ENCODE measurements at places on chromosomes 1 and 21. TPM values are rescaled to one million over a fixed set of nuclear protein-coding genes. Genes with fewer than 3 reads are reported as not detected.

DNA sequence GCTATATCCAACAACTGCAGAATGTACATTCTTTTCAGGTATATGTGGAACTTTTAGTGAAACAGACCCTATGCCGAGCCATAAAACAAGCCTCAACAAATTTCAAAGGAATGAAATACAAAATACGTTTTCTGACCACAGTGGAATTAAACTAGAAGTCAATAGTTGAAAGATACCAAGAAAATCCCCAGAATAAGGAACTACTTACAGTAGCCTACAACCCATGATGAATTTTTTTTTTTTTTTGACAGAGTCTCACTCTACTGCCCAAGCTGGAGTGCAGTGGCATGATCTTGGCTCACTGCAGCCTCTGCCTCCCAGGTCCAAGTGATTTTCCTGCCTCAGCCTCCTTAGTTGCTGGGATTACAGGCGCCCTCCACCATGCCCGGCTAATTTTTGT, 83.4 kb downstream of the RUNX3 start:
- no peak for DNase-seq

DNA sequence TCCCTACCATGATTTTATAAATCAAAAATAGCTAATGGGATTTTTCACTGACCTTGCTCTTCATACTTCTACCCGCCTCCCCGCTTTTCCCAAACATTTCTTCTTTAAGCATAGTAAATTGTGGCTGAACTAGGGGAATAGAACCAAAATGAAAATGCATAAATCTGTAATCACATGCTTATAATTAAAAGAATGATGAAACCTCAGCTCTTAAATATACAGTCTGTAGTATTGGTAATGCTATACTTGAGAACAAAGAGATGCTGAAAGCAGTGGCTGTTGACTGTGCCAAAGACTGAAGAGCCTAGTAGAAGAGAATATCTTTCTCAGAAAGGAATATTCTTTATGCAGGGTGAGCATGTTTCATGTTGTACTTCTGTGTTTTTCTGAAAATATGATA, 249.1 kb downstream of the GREM2 start:
- DNase-seq, result no peak

DNA sequence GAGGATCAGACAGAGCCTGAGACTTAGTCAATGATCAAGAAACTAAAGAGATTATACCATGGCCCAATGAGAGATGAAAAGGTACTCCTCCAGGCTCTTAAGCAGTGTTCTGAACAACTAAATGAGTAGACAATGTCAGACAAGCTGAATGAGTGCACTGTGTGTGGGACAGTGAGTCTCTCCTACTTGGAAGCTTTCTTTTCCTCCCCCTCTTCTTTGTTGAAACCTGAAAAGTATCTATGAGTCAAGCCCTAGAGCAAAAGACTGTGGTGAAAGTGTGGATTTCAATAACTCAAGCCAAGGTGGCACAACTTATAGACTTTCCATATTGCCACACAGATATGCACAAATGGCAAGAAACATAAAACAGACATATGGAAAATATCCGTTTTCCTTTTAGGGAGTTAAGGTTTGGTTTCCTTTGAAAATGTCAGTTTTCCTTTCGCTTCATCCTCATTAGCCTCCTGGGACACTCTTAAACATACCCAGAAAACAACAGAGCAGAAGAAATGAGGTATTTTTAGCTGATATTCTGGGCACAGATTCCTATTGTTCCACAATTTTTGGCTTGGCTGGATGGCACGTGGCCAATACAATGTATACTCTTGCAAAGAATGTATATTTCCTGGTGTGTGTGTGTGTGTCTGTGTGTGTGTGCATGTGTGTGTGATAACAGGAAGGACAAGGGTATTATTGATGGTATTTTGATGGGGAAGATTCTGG, 96.6 kb downstream of the LMX1A start:
- DNase-seq, result no peak

GRCh38 chr1:156492013-156492590, 8.5 kb downstream of the MEF2D start:
- DNase-seq, result no peak

DNA sequence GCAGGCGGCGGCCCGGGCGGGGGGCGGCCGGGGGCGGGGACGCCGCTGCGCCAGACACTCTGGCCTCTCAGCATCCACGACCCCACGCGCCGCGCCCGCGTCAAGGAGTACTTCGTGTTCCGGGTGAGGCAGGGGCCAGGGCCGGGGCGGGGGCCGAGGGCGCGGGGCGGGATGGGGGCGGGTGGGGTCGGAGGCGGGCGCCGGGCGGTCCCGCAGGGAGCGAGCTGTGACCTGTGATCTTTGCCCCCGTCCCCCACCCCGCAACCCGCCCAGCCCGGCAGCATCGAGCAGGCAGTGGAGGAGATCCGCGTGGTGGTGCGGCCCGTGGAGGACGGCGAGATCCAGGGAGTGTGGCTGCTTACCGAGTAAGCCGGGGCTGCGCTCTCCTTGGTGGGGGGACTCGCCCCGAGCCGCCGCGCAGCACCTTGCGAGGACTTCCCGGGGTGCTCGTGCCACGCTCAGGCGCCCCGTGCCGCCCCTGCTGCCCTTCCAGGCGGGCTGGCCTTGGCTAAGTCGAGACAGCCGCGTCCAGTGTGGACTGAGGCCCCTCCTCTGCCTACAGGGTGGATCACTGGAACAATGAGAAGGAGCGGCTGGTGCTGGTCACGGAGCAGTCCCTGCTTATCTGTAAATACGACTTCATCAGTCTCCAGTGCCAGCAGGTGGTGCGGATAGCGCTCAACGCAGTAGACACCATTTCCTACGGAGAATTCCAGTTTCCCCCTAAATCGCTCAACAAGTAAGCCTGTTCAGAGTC, 514 bp downstream of the TPRG1L start:
- DNase-seq, result no peak

DNA sequence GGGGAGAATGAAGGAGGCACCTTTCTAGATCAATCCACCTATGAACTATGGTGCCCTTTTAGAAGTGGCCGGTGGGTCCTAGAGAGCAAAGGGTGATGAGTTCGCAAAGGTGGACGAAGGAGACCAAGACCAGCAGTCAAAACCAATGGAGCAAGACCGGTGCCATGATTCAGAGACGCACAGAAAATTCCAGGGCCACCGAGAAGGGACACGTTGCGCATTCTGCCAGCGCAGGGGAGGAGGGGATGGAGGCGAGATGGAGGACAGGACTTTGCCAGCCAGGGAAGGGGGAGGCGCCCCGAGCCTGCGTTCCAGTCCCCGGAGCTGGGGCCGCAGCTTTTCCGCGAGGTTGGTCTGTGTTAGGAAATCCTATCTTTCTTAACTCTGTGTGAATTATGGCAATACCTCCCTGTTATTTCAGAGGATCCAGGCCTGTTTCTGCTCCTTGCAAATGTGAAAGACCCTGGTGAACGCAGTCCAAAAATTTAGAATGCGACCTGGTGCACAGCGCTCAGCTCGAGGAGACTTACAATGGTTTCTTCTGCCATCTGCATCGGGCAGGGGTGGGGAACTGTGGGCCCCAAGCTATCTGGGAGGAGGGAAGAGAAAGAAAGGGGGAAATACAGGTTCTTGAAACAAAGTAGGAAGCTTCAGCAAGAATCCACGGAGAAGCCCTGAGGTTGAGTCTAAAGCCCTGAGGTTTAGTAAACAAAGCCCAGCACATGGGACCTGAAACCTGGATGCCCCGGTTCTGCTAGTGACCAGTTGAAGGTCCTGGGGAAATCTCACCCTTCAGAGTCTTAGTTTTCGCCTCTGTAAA, 129.4 kb downstream of the MRPS6 start:
- no peak for DNase-seq

DNA sequence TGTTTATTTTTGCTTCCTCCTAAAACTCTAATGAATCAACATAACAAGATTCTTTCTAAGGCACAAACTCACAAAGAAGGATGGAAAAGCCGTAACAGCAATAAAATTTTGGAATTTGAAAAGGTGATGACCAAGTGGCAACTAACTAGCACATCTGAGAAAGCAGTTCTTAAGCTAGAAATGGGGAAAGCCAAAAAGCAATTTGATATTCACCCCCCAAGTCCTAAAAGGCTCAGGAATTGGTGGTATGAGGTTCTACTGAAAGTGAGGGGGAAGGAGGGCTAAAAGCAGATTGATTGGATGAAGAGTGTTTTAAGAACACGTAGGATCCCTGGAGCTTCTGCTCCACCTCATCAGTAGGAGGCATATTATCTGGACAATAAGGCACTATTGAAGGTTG, 43.4 kb upstream of the FBXO28 start:
- no peak for DNase-seq

GRCh38 chr1:241716915-241717656, 65.0 kb downstream of the WDR64 start:
- no peak for DNase-seq

DNA sequence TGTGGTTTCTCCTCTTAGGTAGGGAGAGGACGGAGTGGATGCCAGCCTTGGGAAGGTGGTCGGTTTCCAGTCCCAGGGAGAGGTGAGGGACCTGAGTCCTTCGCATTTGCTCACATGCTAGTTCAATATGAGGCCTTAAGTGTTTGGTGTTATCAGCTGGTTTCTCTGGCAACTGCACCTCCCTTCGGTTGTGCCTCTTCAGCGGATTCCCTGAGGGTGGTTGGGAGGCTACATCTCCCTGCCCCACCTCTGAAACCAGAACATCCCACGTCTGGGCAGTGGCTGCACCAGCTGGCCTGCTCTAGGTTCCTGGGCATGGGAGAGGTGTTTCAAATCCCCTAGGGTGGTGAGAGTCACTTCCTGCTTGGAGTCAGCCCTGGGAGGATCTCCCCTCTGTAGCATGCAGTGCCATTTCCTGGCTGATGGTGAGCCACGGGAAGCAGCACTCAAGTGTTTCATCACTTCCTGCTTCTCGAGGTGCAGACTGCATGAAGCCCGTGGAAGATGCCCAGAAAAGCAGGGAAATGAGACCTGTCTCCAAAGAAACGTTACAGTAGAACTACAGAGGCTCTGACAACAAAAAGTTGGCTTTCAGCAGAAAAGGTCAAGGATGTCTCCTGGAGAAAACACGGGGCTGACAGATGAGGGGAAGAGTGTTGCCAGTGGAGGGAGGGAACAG, 4.5 kb downstream of the TMEM125 start:
- no peak for DNase-seq

PKP1 gene
- total RNA-seq, result 0.22 TPM

RAB25 gene
- total RNA-seq, result not detected

HES4 gene
- 60.6 TPM for total RNA-seq

CD1E gene
- not detected for total RNA-seq

LCE2C gene
- not detected for total RNA-seq
